ENCODE measurements at places on chromosomes 7 and 10.

DNA sequence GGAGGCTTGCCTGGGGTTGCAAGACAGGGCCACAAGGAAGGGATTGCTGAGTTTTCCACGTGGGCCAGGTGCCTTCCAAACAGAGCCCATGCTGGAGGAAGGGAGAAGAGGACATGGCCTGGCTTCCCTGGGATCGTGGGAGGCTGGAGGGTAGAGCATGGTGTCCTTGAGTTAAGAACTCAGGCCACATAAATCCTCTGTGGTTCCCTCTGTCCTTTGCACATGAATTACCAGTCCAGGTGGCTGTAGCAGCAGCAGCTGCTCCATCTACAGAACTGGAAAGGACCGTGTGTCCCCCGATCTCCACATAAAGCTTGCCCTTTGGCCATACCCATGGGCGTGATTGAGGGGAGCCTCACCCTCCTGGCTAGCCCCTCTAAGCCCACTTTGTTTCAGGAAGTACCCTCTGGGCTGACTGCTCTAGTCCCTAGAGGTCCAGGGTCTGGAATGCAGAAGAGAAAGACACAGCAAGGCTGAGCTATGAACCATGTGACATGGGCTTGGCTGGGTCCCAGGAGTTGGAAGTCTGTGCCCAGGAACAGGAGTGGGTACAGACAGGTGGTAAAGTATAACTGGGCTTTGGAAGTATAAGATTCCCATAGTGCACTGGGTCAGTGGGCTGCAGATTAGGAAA, 84.9 kb downstream of the C10orf105 start:
- DNase-seq = no peak

DNA sequence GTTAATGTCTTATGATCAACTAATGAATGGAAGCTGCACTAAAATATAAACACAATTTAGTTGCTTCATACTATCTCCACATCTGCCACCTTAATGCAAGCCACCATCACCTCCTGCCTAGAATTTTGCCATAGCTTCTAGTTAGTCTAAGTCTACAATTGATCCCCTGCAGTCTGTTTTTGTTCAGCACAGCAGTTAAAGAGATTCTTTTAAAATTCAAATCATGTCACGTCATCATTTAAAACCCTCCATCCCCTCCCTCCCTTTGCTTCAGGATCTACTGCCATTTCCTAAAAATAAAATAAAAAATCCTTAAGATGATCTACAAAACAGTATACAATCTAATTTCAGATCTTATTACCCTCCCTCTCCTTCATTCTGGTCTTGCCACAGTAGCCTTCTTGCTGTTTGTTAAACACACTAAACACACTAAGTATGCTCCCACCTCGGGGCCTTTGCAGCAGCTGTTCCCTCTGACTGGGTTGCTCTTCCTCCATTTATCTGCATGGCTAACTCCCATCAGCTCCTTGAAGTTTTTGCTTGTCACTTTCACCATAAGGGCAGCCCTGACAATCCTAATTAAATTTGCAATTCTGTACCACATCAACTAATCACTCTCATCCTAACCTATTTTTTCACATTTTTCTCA, 97.0 kb upstream of the FOXP2 start:
- no peak for DNase-seq

- DNase-seq = no peak
Observed at GRCh38 chr7:18521236-18521589, 25.7 kb downstream of the HDAC9 start.

DNA sequence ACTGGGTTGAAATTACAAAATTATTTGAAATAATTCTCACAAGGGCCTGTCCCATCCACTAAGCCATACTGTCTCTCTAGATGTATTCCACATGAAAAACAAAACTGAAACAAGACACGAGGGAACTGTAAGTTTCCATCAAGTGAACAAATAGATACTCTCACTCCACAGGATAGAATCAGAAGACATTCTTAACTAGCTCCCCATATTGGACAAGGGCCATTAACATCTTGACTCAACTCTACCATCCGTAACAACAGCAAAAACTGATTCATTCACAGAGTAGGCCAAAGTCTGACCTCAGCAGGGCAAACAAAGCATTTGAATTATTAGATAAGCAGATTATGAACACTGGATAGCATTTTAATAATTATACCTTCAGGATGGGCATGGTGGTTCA, 29.1 kb downstream of the UBE2H start:
- DNase-seq = no peak

GRCh38 chr7:137961200-137962177, 40.4 kb downstream of the CREB3L2 start:
- DNase-seq = peak; percentile 19

DNA sequence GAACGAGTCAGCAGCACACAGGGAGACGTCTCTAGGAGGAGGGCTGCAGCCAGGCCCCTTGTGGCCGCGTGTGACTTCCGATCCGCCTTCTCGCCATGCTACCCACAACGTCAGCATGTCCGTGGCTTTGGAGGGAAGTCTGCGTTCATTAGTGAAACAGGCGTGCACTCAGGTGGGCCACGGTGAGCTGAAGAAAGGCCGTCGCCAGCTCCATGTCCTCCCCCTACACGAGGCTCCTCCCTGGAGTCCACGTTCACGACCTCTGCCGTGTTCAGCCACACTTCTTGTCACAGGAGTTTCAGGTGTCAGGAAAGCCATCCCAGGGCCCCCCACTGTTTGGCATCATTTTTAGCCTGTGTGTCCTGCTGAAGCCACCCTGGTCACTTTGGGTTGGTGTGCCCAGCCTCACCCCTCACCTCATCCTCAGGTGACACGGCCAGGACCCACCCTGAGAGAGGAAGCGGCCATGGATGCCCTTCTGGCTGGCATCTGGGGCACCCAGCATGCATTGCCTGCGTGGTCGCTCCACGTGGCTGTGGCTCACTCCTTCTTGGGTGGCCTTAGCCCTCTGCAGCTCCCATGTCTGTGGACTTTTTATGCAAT, 310.6 kb upstream of the SHH start:
- no peak for DNase-seq

DNA sequence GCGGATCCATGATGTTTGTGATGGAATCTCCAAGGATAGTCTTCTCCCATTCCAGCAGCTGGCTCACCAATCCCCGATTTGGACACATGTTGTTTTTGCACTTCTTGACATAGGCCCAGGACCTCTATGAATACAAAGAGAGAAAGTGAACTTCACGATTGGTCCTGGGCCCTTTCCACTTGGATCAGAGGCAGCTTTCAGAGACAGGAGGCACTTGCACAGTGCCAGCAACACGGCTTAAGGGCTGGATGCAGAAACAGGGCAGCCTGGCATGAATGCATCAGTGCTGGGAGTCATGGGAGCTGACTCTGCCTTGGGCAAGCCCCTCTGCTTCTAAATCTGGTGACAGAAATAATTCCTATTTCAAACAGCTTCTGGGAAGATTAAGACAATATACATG, 2.1 kb upstream of the TMEM120A start:
- DNase-seq = no peak

- DNase-seq = no peak
Observed at GRCh38 chr7:131031099-131031868, 296.4 kb upstream of the MKLN1 start.

DNA sequence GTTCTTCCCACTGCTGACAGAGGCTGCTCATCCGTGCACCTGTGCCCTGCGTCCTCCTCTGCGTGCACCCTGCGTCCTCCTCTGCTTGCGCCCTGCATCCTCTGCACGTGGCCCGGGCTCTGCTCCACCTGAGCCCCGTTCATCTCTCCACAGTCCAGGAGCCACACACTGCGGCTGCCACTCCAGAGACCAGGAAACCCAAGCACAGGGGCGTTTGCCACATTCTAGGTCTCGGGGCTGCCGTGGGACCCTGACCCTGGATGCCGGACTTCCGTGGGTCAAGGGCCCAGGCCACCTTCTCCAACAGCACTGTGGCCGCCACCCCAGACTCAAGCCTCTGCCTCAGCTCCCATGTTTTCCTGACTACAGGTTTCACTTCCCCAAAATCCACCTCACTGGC, 460.4 kb downstream of the PTPRN2 start:
- no peak for DNase-seq

- no peak for DNase-seq
Observed at GRCh38 chr7:80783678-80784327, 135.0 kb downstream of the SEMA3C start.

- no peak for DNase-seq
Observed at GRCh38 chr7:151711906-151712809, 164.8 kb downstream of the PRKAG2 start.

- no peak for DNase-seq
Observed at GRCh38 chr7:16028103-16028502, 341.6 kb upstream of the MEOX2 start.

DNA sequence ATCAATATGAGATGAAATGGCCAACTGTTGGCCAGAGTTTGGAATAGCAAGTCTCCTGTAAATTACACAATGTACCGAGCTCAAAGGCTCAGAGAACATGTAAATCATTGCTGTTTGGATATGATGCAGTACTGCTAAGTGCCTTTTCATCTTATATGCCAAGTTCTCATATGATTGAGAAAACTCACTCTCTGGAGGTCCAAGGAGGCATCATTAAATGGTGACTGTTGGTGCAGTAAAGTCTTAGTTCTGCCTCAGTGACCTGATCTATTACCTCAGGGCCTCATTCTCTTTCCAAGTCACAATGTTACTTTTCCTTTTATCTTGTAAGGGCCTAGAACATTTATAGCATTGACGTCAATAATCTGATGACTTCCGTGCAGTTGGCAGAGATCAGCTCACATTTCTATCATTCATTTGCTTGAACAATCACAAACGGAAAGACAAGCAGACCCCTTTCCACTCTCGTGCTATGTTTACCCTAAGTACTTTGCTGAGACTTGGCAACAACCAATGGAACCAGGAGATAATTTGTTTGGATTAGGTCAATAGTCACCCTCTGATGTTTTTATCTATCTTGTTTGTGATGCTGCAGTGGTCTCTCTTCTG, 32.6 kb upstream of the PDK4 start:
- DNase-seq = no peak

DNA sequence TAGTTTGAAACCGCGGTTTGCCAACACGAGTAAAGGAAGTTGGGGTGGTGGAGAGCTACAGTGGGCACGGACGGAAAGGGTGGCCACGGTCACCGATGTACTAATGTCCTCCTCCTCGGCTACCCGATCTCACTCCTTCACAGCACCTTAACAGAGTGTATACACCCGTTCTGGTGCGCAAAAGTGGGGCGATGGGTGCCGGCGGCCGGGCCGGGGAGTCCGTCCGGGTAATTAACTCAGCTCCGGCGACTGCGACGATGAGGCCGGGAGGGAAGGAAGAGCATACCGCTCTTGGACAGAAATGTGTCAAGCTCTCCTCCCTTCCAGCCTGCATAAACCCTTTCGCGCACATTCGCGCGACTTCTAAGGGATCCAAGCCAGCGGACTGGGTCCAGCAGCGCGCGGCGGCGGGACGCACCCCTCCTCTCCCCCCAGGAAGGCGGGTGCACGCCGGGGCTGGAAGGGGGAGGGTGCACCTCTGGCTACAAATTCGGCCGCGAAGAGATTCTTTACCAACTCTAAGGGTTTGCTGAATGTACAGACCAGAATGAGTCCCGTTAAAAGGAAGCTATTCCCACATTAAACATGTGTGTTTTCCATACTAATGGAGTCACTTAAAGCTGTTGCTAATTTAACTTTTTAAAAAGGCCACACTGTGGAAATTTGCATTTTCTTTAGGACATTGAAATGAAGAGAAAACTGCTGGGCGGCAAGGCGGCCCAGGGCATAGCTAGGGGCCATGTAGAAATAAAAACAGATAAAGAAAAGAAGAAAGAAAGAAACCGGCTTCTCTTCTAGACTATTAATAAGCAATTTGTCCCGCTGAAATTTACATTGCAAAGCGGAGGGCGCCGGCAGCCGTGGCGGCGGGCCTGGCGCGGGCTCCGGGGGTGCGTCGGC, 6.6 kb upstream of the EBF3 start:
- no peak for DNase-seq

GRCh38 chr10:6064119-6064518, 2.0 kb upstream of the IL2RA start:
- DNase-seq = no peak

DNA sequence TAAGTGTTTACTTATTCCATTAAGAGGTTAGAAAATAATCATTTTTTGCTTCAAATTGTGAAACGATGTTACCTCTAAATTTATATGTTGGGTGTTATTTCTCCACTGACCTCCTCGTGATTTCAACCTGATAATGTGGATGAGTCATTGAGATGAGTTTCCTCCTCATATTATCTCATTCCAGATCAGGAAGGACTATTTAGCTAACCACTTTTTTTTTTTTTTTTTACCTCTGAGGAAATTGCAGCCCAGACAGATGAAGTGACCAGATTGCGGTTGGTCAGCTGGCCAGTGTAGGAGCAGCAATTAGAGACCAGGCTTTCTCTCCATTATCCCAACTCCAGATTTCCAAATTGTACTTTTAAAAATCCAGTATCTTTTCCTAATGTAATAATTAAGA, 248.7 kb downstream of the FZD1 start:
- no peak for DNase-seq
